IMR-90 (cell line): ENCODE measurements at places on chromosomes 3 and 15. TPM values are rescaled to one million over a fixed set of nuclear protein-coding genes. Genes with fewer than 3 reads are reported as not detected.

- DNase-seq, result peak; percentile 35
Measured at GRCh38 chr3:128598884-128599664, 51.5 kb downstream of the RPN1 start.

- DNase-seq, result no peak
Measured at GRCh38 chr3:119295816-119296726, 1.9 kb downstream of the ARHGAP31 start.

- DNase-seq, result no peak
Measured at GRCh38 chr3:189334064-189334920, 162.5 kb downstream of the TPRG1 start.

DNA sequence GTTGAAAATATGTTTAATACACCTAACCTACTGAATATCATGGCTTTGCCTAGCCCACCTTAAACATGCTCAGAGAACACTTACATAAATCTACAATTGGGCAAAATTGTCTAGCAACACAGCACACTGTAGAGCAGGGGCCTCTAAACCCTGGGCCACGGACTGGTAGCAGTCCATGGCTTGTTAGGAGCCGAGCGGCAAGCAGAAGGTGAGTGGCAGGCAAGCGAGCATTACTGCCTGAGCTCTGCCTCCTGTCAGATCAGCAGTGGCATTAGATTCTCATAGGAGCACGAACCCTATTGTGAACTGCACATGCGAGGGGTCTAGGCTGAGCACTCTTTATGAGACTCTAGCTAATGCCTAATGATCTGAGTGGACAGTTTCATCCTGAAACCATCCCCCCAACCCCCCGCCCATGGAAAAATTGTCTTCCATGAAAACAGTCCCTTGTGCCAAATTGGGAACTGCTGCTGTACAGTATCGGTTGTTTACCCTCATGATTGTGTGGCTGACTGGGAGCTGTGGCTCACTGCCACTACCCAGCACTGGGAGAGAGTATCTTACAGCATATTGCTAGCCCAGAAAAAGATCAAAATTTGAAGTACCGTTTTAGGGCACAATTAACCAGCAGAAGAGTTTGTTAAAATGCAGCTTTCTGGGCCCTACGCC, 26.1 kb downstream of the CMSS1 start:
- DNase-seq, result no peak

DNA sequence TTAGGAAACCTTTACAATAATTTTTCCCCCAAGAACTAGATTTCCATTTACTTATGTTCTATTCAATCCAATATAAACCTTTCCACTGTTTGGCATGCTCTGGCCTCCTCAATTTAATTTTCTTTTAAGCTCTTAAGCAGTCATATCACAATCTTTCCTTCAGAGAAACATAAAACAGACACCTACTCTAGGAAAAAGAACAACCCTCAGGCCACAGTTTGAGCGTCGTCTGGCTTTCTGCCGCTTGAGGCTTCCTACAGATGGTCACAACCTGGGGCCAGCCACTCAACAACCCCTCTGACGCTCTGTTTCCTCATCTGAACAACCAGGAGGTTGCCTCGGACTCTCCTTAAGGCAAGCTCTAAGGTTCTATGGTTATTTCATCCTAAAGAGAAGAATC, 143.3 kb downstream of the ADAMTS17 start:
- DNase-seq, result no peak

DNA sequence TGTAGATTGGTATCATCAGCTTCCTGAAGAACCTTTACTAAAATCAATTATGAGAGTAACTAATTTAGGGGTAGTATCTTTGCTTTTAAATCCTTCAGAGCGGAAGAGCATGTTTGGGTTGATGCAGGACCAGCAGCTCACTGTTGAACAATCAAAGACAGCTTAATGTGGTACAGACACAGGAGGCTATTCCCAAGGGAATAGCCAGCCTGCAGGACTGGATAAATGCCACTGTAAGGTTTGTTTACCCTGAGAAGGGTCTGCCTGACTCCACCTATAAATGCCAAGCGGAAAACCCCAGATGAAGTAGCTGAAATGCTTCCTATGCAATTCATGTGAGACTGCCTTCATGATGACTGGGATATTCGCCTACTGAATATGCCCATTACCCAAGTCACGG, 16.0 kb upstream of the STAC start:
- DNase-seq, result no peak

The RBMS3 gene
- total RNA-seq, result 110 and 127 TPM in 2 replicates

The SCAMP5 gene
- total RNA-seq, result 0.36 and 0.56 TPM in 2 replicates

- DNase-seq, result no peak
Measured at GRCh38 chr3:58522759-58523425, 14.1 kb downstream of the ACOX2 start.

GRCh38 chr3:196792771-196793170, 53.1 kb downstream of the PAK2 start:
- DNase-seq, result peak; percentile 30

The NEK4 gene
- 16.9 and 24.7 TPM in 2 replicates for total RNA-seq

DNA sequence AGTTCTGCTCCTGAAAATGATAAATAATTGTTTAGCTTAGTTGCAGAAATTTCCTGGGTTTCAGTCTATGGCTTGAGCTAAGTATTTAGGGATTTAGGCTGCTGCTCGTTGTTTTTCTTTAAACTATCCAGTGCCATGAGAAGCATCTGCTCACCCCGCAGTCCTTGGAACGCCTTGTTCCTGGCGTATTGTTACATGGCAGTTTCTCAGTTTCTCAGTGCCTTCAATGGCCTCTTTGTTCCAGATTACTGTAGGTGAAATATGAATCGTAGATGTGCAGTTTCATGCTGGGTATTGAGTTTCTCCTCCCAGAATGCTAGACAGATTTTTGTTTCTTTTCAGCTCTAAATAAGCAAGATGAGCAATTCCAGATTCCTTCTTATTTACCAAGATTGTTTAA, 269.5 kb upstream of the GBE1 start:
- DNase-seq, result no peak

DNA sequence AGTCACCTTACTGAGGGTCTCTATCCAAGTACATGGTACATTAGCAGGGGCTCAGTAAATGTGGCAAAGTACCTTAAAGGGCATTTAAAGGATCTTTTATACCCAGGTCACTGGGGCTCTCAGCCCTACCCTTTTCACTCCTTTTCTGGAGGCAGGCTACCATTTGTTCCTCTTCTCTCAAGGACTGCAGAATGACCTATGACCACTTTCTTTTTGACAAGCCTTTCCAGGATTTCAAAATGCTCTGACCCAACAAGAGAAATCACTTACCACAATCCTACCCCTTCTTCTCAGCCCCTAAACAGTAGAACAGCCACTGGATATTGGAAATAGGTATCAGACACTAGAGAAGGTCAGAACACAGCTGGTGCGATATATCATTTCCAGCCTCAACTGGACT, 221.8 kb upstream of the TPRG1 start:
- no peak for DNase-seq

DNA sequence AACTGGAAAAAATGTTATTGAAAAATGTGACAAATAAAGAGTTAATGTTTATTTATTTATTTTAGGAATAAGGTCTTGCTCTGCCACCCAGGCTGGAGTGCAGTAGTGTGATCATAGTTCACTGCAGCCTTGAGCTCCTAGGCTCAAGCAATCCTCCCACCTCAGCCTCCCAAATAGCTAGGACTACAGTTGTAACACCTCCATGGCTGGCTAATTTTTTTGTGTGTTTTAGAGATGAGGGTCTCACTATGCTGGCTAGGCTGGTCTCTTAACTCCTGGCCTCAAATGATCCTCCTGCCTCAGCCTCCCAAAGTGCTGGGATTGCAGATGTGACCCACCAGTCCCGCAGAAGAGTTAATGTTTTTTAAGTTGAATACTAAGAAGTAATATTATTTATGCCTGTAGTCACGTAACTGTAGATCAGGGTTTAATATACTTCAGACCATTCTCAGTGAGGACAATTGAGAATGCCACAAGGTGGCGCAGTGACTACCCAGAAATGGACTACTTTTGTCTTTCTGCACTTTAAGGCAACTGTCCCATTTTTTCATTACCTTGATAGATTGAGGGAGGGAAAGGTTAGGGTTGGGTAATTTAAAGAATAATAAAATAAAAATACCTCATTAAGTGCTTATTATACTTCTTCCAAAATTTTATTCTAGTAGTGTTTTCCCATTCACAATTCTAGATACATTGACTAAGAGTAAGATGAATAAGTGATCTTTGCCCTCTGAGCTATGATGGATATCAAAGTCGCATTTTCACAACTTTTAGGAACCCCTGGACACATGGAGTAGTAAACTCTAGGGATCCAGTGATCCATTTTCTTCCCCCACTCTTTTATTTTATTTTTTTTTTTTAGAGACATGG, 6.0 kb downstream of the MUC13 start:
- peak; percentile 74 for DNase-seq

- DNase-seq, result no peak
Measured at GRCh38 chr15:43900996-43901395, 74.2 kb downstream of the WDR76 start.

DNA sequence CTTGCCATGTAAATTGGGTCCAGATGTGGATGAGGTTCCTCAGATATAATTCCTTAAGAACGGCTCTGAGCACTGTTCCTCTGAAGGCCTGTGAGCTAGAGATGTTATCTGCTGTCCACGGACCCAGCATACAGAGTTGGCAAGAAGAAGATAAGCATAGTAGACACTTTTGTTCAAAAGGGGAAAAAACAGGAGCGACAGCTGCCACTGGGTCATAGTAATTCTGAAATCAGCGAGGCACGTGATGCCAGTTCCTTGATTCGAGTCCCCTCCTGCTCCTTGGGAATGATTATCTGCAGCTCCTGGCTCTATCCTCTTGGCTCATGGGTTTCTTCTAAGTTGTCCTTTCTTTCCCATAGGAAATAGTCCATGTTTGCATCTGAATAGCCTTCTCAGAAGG, 2.5 kb upstream of the RAB7A start:
- no peak for DNase-seq

DNA sequence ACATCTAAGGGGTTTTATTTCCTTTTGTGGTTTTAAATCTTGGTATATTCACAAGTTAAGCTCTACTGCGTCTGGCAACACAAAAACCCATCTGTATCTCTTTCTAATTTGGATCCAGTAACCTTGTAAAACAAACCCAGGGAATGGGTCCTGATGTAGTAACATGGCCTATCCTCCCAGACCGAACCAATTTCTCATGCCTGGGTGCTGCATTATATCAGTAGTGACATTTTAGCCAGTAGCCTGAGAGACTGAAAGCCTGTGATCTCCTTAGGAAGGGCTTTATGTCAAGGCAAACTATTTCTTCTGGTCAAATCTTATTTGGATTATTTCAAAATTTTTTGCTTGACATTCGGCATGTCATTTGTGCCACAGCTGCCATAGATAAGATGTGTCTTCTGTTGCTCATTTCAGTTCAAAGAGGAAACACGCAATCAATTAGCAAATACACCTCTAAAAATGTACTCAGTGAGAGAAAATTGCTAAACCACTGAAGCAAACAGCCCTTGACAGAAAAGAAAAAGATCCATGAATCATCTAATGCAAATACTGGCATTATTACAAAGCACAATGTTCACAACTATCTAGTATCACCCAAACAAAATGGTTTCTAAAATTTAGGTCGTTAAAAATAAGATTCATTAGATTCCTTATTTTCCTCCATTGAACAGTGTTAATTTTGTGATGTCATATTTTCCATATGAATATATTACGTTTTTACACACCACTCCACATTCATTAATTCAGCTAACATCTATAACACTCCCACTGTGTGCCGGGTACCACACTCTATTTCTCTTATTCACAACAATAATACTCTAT, 4.0 kb downstream of the NPTN start:
- DNase-seq, result no peak

The SPINT1 gene
- total RNA-seq, result 0.56 and 0.90 TPM in 2 replicates

The TMEM40 gene
- total RNA-seq, result not detected in 2 replicates

DNA sequence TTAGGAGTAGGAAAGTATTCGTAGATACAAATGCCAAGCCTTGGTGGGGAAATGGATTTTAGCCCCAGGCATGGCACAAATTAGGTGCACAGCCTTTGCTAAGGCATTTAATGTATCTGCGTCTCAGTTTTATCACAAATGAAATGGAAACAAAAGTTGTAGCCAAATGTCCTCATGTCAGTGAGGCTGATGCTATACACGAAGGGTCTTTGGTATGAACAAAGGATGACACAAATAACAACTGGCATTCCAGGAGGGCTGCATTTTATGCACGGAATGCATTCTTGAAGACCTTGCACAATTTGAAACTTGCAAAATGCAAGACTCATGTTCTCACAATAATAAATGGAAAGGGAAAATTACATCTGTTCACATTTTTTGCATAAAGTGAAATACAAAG, 181.9 kb downstream of the SV2B start:
- DNase-seq, result no peak

The FAM3D gene
- total RNA-seq, result not detected in 2 replicates

The TIMMDC1 gene
- total RNA-seq, result 44.2 and 52.5 TPM in 2 replicates

The UTS2B gene
- total RNA-seq, result 0.72 and 0.83 TPM in 2 replicates

The SYNM gene
- 3.4 and 5.0 TPM in 2 replicates for total RNA-seq

GRCh38 chr15:40338041-40338657, 2.6 kb downstream of the CCDC9B start:
- peak; percentile 60 for DNase-seq

The P2RY14 gene
- not detected in 2 replicates for total RNA-seq

DNA sequence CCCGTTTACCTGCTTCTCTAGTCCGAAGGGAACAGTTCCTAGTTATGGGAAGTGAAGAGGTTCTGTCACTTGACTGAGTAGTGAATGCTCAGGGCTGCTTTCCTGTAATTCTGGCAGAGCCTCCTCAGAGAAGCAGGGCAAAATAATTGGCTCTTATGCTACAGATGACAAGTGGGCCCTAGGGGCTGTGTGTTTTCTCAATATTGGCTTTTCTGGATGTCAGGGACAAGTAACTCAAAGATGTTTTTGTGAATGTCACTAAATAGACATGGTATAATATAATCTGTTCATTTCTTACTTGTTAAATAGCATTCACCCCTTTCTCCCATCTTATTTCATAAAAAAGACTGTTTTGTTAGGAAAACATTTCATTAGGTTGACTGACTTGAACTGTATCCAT, 40.1 kb downstream of the SGO1 start:
- DNase-seq, result no peak

GRCh38 chr3:9022305-9023225, 59.3 kb upstream of the RAD18 start:
- DNase-seq, result no peak

DNA sequence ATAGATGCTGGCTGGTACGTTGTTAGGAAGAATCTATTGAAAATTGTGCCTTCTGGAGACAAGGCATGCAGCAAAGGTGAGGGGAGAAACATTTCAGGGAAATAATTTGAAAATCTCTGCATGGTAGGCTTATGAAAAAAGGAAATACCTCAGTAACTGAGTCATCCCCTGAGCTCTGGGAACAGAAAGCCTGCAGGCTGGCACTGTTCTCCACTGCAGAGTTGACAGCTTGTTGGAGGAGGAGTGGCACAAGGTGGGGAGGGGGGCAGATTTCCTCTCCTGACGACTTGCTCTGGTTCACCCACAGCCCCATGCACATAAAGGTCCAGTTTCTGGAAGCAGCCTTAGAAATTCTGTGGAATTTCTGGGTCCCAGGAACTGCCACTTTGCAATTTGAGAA, 179.4 kb downstream of the ABHD5 start:
- DNase-seq, result peak; percentile 69

The ZIC1 gene
- total RNA-seq, result not detected in 2 replicates

The SLC12A8 gene
- 1.9 and 2.2 TPM in 2 replicates for total RNA-seq

The ETV5 gene
- total RNA-seq, result 20.1 and 25.3 TPM in 2 replicates

DNA sequence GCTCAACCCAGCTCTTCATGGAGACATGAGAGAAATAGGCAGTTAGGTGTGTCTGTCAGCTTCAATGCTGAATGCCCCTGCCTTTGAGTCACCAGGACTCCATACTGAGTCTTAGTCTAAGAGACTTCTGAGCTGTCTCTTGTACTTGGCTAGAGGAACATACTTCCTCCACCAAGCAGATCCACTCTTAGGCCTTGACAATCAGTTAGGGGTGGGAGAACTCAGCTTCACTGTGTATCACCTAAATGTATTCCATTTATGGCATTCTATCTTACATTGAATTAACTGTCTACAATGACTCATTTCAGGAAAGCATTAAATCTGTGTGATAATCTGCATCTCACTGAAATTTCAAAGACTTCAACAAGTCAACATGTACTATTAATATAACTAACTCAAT, 66.0 kb downstream of the STAC start:
- no peak for DNase-seq
